Subcutaneous adipose tissue (tissue), 4 donors: ENCODE measurements at places on chromosomes 12 and 14. TPM values are rescaled to one million over a fixed set of nuclear protein-coding genes. Genes with fewer than 3 reads are reported as not detected.

The PLCZ1 gene
- total RNA-seq: not detected

The RPS29 gene
- 3,441 TPM for total RNA-seq

The LETMD1 gene
- total RNA-seq: 89.3 TPM

The APOF gene
- not detected for total RNA-seq
